ENCODE measurements at places on chromosomes 6 and 20.

DNA sequence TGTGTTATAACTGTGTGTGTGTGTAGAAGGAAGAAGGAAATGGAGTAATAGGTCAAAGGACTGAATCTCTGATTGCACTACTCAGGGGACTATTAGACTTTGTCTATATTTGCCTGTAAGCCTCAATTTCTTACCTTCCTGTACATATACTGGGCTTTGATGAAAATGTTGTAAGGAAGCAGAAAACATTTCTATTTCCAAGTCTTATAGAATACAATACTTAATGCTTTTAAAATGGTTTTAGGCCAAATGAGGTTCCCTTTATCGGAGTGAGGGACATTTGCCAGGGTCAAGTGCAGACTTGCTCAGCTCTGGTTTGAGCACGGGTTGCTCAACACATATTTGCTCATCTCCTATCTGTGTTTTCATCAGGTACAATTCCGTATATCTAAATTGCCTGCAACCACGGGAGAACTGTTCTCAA lies 28.3 kb downstream of the MEP1A start:
- no peak for DNase-seq

DNA sequence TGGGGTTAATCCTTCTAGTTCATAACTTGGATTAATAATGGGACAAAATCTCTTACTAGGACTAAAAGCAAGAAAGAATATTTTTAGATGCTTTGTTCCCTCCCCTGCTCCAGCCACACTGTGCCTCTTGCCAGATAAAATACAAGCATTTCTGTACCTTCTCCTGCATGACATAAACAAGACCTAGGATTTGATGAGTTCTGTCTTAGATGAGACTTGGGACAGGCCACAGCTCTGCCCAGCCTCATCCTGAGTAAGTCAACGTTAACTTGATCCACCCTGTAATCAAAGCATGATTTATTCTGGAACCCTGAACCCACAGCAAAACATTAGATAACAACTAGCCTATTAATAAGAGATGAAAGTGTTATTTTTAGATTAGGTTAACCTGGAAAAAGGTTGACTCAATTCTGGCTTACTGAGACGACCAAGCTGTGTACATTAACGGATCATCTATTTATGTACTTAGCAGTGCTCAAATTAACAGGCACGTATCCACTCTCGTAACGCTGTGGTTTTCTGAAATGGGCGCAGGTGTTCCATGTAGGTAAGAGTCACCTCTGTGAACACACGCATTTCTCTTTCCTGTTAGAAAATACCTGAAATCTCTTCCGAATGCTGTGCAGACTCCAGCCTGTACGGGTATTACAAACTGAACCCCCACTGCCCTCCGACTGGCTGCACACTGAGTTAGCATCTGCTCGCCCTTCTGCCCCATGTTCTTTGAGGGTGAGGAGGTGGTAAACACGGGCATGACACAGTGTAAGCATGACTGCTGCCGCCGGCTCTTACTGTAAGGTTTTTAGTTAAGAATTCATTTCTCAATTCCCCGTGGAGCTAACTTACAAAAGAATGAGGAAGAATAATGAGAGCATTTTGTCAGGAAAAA lies 132.1 kb upstream of the FOXQ1 start:
- no peak for DNase-seq

- no peak for DNase-seq
Measured at GRCh38 chr6:6696867-6697531, 108.5 kb downstream of the LY86 start.

GRCh38 chr6:10184371-10185227 lies 230.3 kb downstream of the TFAP2A start:
- DNase-seq, result no peak

DNA sequence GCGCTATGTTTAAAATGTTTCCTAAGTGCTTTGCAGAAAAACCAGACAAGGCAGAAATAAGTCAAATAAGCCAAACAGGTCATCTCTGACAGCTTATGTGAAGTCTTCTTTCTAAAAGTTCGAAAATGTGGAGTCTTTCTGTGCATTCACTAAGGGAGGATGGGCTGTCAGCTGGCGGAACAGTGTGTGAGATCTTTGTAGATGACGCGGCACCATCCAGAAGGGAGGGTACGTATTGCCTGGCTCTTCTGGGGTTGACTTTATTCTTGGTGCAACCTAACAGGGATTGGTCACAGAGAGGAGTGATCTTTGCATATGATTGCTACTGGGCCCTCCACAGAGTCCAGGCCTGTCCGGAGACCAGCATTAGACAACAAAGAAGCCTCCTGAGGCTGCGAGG lies 114.5 kb upstream of the EDN1 start:
- no peak for DNase-seq

GRCh38 chr20:39222101-39222500 lies 260.0 kb downstream of the DHX35 start:
- DNase-seq, result no peak

DNA sequence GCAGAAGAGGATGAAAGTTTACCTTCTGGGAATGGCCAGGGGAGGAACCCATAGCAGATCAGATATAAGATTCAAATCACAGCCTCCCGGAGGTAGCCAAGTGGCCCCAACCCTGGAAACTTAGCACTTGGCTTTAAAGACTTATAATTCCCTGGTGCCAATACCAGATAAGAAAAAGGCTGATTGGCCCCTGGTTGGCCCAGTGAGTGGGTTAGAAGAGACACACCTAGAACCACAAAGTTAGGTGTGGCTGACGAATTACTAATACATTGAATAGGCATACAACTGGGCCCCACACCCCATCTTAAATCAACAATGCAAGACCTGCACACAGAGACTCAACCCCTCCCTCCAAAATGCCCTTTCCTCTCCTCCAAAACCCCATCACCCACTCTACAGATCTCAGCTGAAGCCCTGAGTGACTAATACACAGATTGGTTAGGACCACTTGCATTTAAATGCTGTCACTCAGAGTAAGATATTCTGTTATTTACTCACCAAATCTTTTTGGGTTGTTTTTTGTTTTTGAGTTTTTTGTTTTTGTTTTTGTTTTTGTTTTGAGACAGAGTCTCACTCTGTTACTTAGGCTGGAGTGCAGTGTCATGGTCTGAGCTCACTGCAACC lies 315.4 kb upstream of the JARID2 start:
- no peak for DNase-seq

DNA sequence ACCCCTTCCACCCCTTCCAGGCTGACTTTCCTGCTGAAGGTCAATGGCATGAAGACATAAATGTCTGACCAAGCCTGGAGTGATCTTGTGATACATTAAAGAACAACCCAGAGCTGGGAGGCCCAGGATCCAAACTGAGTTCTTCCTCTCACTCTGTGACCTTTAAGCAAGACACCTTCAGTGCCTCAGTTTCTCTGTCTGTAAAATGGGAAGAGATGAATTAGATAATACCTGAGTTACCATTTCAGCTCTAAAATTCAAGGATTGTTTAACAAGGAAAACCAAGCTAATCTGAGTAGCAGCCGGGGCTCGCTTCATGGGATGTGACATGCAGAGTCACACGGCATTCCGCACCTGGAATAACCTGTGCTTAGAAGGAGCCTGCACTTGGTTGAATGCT lies 7.0 kb upstream of the NFATC2 start:
- DNase-seq, result no peak

DNA sequence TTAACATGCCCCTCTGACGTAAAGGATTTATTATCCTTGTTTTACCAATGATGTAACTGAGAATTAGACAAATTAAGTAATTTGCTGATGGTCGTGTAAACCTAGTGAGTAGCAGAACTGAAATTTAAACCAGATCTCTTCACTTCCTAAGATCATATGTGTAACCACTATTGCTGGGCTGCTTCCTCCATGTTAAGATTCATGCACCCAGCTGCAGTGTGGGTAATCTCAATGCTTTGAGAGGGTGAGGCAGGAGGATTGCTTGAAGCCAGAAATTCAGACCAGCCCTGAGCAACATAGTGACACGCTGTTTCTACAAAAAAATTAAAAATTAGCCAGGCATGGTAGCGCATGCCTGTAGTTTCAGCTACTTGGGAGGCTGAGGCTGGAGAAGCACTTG lies 97.9 kb downstream of the L3MBTL3 start:
- DNase-seq, result no peak

DNA sequence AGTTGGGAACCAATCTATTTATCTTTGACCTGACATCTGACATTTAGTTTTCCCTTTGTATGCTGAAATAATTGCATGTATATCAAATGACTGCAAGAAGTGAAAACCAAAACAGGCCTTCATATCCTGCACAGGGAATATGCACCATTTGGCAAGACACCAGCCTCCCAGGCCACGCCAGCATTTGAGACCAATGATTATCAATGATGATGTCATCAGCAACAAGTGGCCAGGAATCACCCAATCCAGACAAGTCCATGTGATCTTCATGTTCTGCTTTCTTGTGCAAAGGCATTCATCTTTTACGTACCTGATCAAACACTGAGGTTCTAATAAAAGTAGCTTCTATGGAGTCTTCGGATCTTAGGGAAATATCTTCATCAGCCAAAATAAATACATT lies 107.4 kb upstream of the TENT5A start:
- DNase-seq, result no peak

- no peak for DNase-seq
Measured at GRCh38 chr20:48333707-48334106, 494.1 kb downstream of the PREX1 start.

GRCh38 chr20:4513720-4514119 lies 208.0 kb upstream of the PRND start:
- no peak for DNase-seq

DNA sequence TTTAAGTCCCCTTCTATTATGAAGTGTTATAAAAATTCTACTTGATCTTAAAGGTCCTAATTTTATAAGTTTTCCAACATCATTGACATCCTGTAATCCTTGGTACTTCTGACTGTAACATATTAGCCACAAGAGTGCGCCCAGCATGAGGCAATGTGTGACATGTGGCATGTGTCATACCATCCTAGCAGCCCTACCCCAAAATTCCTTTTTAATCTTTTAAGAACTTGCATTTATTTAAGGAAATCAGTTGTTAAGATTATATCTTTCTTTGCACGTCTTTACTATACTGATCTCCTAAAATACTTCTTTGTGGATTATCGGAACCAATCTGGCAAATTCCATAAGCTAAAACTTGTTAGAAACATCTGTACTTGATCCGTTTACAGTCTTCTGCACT lies 167.1 kb upstream of the SLC24A3 start:
- no peak for DNase-seq

DNA sequence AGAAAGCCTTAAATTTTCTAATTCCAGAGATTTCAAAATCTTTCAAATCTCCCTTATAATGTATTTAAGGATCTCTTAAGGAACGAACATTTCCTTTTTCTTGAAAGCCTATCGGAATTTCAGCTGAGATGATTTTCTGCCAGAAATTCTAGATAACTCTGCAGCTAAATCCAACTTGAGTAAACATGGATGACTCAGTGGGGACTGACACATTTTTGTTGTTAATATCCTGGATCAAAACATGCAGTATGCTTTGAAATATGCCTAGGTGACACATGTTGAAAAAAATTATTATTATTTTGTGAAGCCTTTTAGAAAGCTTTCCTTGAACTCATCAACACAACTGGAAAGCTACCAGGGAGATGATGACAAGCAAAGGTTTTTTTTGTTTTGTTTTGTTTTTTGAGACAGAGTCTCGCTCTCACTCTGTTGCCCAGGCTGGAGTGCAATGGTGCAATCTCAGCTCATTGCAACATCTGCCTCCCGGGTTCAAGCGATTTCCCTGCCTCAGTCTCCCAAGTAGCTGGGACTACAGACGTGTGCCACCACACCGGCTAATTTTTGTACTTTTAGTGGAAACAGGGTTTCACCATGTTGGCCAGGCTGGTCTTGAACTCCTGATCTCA lies 140.1 kb upstream of the SNX9 start:
- no peak for DNase-seq

DNA sequence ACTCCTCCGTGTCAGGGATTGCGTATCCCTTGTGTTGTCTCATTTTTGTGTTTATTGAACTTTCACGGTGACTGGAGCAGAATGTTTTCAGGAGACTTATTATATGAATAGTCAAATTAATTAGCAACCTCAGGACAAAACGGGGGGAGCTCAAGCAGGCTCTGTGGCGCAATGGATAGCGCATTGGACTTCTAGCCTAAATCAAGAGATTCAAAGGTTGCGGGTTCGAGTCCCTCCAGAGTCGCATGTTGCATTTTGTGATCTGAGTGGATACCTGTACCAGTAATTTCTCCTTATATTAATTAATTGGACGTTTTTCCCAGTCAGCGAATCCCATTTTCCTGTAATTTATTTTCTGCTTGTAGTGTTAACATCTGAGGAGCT lies 89.1 kb upstream of the ZNF184 start:
- no peak for DNase-seq

GRCh38 chr20:20712004-20712473 lies 405 bp downstream of the RALGAPA2 start:
- DNase-seq, result no peak

DNA sequence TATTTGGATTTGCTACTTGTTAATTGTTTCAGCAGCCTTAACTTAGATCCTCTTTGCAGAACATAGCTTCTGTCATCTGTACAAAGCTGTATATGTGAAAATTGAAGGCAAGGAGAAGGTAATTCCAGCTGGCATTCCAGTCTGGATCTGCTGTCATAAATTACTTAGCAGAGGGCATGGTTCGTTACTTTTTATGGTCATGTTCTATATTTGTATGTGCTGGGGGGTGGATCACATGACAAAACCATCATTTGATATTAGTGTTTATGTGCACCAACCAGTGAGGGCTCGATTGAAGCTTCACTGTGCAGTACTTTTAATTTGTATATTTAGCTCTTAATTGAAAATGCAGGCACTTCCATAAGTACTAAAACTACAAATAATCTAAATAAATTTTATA lies 80.2 kb downstream of the CAP2 start:
- no peak for DNase-seq

- DNase-seq, result no peak
Measured at GRCh38 chr6:21381331-21381963, 212.1 kb upstream of the SOX4 start.

DNA sequence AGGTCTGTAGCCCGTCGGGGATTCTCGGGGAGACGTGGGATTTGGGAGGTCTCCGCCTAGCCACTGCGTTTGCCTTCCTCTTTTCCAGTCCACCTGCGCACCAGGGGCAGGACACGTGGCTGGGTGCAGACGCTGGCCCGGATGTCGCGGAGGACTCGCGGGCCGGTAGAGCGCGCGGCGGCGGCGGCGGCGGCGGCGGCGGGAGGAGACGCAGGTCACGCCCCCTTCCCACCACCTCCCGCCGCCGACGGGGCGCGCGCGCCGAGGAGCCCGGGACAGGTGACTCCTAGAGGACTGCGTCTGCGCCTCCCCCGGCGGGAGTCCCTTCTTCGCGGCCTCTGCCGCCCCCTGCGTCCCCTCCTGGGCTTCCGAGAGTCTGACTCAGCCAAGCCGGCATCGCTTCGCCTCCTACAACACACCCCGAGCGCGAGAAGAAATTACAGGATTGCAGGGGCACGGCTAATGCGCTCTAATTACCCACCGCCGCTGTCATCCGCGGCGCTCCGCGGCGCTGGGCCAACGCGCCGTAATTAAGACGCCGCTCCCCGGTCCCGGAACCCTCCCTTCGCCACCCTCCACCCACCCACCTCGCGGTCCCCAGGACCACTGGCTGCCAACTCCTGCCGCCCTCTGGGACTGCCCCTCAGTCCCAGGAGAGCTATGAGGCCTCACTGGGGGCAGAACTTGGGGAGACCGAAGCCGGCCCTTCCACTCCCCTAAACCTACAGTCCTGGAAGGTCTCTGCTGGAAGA lies 124.5 kb downstream of the MRPL14 start:
- DNase-seq, result no peak

- DNase-seq, result no peak
Measured at GRCh38 chr6:22808466-22808865, 239.1 kb downstream of the HDGFL1 start.

- no peak for DNase-seq
Measured at GRCh38 chr6:137259349-137259748, 40.2 kb upstream of the IFNGR1 start.
